ENCODE measurements at places on chromosomes 6 and 20. TPM values are rescaled to one million over a fixed set of nuclear protein-coding genes. Genes with fewer than 3 reads are reported as not detected.

DNA sequence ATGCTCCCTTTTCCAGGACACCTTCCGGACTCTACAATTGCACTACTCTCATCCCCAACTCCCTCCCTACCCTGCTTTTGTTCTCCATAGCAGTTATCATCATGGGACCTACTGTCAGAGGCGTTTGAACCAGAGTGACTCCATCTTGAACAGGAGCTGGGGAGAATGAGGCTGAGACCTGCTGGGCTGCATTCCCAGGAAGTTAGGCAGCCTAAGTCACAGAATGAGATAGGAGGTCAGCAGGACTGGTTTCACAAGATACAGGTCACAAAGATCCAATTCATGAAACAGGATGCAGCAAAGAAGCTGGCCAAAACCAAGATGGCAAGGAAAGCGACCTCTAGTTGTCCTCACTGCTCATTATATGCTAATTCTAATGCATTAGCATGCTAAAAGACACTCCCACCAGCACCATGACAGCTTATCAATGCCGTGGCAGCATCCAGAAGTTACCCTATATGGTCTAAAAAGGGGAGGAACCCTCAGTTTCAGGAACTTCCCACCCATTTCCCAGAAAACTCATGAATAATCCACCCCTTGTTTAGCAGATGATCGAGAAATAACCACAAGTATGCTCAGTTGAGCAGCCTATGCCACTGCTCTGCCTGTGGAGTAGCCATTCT is 15.6 kb downstream of the SLC13A3 start:
- no peak for DNase-seq

DNA sequence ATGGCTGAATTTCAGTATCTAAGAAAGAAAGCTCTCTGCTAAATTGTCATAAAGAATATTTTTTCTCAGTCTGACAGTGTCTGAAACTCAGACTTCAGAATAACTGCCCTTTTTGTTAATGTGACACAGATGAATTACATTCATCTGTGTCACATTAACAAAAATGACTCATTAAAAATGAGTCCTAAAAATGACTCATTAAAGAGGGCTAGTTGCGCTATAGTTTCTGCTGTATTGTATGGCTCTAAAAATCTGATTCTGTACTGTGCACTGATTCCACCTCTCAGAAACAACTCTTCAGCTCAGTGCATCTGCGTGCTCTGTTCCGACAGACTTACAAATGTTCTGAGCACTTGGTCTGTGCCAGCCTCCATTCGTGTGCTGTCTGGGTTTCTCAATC is 15.0 kb downstream of the RNF114 start:
- DNase-seq = peak; percentile 90

DNA sequence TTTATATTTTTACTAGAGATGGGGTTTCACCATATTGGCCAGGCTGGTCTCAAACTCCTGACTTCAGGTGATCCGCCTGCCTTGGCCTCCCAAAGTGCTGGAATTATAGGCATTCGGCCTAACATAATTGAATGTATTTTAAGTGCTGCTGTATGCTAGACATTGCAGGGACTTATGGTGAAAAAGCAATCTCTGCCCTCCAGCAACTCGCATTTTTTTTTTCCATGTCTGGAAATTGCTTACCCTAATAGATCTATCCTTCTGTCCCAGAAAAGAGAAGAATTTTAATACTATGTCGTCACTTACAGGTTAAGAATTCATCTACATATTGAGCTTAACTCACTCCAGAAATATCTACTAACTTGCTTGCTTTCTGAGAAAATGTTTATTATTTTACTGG is 10.4 kb downstream of the ITCH start:
- no peak for DNase-seq

DNA sequence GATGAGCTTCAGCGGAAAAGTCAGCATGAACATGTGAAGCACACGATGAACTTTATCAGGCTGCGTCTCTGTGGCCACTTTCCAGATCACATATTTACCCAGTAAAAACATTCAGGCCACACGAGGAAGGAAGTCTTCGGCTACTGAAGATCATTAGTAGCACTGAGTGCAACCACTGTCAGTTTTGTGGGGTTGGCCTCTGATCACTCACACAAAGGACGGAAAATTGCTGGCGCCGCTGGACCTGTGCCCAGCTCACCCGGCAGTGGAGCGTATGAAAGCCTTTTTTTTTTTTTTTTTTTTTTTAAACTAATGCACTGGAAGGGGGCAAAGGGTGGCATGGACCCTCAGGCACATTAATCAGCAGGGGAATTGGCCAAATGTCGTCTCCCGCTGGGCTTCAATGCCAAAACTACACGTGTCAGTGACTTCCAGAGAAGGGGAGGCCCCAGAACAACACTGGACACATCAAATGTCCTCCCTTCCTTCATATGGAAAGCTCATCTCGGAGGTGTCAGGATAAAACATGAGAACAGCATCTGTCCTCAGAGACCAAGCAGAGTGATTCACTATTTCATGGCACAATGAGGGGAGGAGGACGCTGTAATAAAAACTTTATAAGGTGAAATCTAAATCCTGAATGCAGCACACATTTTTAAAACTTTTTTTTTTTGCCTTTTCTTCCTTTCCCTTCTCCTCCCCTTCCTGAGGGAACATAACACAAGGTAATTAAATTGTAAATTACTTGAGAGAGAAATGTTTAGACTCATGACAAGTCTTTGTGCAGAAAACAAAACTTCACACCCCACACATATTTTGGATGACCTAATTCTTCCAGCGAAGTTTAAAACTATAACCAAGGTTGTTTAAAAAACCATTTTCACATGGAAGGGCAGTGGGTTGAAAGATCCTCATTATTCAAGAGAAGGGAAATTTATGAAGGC is 223.4 kb downstream of the FOXC1 start:
- DNase-seq = peak; percentile 72

GRCh38 chr6:156131221-156131903 is 645.8 kb upstream of the ARID1B start:
- DNase-seq = no peak

- no peak for DNase-seq
These were observed 13.1 kb upstream of the DEK start for GRCh38 chr6:18277237-18278006.

DNA sequence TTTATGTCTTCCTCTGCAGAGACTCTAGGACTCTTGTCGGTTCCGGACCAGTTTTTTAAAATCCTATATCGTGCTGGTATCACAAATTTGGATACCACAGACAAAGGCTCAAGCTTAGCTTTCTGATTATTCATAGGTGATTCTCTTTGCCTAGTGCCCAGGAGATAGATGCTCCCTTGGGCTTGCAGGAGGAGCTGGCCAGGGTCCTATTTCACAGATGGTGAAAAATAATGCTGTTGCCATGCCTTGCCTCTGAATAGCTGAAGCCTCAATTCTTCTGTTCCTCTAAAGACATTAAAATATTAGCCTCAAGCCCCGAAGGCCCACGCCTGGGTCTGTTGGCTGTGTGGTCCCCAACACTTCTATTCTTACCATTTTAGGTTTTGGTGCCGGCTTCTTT is 123.9 kb upstream of the BACH2 start:
- DNase-seq = no peak

DNA sequence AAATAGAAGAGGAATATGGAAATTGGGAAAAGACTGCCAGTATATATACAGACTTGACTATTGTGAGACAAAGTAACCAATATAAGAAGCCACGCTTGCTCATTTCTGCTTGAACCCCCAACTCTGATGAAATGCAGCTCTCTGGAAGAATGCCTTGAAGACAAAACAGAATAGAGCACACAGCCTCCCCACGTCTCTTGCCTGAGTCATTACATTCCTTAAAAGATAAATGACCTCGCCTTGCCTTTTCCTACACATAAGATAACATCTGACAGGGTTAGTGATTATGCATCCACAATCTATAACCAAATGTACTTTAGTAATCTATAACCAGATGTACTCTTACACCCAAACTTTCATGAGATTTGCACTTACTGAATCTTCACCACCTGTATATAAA is 141.1 kb upstream of the EEF1E1 start:
- no peak for DNase-seq

GRCh38 chr6:116108836-116109235 is 8.2 kb downstream of the NT5DC1 start:
- DNase-seq = no peak

DNA sequence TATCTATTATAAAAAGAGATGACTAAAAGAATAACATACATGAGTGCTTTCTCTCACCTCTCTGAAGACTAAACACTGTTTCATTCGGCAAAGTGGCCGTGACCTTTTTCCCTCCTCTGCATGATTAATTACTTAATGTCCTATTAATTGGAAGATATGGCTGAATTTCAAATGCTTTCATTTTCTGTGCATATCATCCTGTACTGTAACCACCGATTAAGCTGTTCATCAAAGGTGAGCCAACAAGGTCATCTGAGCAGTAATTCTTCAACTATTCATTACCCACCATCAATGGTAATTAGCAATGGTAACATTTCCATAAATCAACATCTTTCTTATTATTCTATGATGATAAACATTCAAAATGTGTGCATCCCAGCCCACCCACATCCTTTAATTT is 125.2 kb downstream of the PTPRK start:
- DNase-seq = no peak

- no peak for DNase-seq
These were observed 93.0 kb downstream of the NDUFAF5 start for GRCh38 chr20:13877793-13878192.

GRCh38 chr20:61806995-61807394 is 258.7 kb downstream of the TAF4 start:
- no peak for DNase-seq

- DNase-seq = no peak
These were observed 109.2 kb upstream of the SIRPG start for GRCh38 chr20:1766731-1767130.

DNA sequence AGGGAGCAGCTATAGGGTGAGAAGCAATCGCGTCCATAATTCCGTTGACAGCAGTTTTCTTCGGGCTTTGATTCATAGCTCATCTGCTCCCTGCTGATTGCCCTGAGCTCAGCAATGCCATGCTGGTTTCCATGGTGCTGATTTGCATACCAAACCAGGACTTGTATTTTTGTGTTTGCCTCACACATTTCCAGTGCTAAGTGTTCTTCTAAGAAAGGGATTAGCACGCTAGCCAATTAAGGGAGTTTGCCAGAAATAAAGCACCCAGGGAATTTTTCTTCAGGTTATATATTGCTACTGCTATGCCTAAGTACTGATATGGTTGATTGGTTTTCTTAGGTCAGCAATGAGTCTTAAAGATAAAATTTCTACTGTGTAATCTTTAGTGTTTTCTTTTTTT is 177.6 kb downstream of the PLCB1 start:
- no peak for DNase-seq

DNA sequence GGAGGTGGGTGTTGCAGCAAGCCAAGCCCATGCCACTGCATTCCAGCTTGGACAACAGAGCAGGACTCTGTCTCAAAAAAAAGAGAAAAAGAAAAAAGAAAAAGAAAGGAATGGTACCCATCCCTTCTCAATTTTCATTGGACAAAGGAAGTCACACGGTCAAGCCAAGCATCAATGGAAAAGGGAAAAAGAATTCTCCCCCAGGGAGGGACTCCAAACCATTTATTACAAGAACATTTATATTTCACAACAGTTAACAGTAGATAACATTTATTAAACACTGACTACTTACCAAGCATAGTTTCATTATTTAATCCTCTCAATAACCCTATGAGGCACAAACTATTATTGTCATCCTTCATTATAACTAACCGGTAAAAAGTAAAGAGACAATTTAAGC is 6.6 kb upstream of the KIF13A start:
- no peak for DNase-seq

GRCh38 chr6:25971187-25971821 is 8.7 kb downstream of the TRIM38 start:
- DNase-seq = peak; percentile 92

- DNase-seq = peak; percentile 18
These were observed 667.0 kb upstream of the MARCKS start for GRCh38 chr6:113190170-113190569.

- DNase-seq = no peak
These were observed 155.0 kb downstream of the CFAP61 start for GRCh38 chr20:20207291-20207690.

- peak; percentile 52 for DNase-seq
These were observed 218.5 kb downstream of the ARHGAP18 start for GRCh38 chr6:129491436-129491835.

DNA sequence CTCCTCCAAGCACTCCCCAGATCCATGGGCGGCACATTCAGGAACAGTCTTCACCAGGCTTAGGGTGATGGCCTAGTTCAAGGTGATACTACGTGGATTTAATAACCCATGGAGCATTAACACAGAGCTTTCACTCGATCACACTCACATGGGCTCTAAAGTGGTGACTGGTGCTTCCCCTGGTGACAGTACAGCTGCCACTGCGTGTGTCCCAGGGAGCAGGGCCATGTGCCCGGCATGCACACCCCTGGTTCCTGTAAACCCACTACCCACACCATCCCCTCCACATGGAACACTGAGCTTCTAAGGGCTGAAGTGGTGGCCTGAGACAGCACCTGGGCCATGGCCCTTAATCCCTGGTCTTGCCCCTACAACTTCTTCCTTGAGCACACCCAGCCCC is 27.8 kb upstream of the APMAP start:
- DNase-seq = no peak

GRCh38 chr20:20783450-20783849 is 71.0 kb upstream of the RALGAPA2 start:
- no peak for DNase-seq

GRCh38 chr6:154247119-154247861 is 109.3 kb downstream of the IPCEF1 start:
- no peak for DNase-seq

DNA sequence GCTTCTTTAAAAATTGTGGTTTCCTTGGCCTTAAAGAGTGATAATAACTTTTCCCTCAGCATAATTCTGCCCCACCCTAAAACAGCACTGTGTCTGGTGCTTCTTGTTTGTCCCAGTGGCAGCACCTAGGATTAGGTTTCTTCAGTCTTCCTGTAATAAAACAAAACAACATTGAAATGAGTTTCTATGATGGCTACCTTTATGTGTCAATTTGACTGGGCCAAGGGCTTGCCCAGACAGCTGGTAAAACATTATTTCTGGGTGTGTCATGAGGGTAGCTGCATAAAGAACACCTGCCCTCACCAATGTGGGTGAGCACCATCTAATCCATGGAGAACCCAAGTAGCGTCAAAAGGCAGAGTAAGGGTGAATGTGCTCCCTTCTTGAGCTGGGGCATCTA is 117.8 kb downstream of the QRSL1 start:
- peak; percentile 48 for DNase-seq

GRCh38 chr20:9110916-9111432 is 42.1 kb downstream of the PLCB4 start:
- DNase-seq = no peak

GRCh38 chr20:44053046-44053445 is 133.9 kb downstream of the JPH2 start:
- DNase-seq = no peak

The LIN28B gene
- 0.11 TPM for total RNA-seq

The DUSP15 gene
- not detected for total RNA-seq

The TTK gene
- total RNA-seq = 39.0 TPM

The MTG2 gene
- total RNA-seq = 40.5 TPM

The MGME1 gene
- 15.1 TPM for total RNA-seq

The UST gene
- 7.9 TPM for total RNA-seq

The CRYBG1 gene
- 19.9 TPM for total RNA-seq

The MUCL3 gene
- not detected for total RNA-seq

The ZSCAN16 gene
- 8.1 TPM for total RNA-seq

All from PC-3 (cell line).